ENCODE measurements at places on chromosomes 7 and 10.

DNA sequence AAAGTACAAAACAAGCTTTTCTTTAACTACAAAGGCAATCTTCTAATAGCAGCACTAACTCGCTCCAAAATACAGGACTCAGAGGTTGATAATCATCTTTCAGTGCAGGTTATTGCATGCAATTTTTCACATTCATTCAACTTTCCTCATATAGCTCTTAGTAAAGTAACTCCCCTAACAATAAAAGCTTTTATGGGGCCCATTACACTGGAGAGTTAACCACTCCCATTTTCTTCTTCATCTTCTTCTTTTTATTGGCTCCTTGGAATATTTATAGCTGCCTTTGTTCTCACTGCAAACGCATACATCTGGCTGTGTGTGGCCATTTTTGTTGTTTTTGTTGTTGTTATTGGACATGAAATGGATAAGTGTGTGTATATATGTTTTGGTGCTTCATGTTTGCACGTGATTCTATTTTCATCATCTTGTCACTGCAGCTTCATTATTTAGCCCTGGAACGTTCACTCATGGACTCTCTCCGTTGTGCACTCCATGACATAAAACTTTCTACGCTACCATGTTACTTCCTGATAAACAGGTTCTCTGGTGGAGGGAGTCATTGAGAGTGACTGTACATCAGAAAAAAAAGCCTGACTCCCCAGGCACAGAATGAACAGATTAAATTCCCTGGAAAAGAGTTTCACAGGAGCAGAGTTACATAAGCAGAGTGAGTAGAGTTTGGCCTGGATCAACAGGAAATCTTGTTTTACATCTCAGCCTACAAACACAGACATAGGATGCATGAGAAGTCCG is 236.4 kb upstream of the SP4 start:
- DNase-seq: no peak

- peak; percentile 92 for DNase-seq
Observed at GRCh38 chr10:43105102-43105955, 28.5 kb downstream of the RET start.

DNA sequence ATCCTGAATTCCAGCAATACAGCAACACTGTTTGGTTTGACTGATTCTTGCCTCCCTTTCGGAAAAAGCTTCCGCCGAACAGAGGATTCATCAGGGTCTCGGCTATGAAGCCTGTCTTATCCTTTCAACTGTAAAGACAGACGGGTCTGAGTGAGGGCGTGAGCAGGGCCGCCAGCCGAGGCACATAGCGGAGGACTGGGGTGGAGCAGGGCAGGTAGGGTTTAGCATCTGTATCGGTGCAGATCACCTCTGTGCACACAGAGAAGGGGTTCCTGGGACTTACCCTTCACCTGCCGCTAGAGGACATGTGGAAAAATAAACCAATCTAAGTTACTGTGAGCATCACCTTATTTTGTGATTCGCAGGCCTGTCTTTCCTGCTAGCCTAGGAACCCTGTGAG is 656.9 kb upstream of the FOXK1 start:
- no peak for DNase-seq

DNA sequence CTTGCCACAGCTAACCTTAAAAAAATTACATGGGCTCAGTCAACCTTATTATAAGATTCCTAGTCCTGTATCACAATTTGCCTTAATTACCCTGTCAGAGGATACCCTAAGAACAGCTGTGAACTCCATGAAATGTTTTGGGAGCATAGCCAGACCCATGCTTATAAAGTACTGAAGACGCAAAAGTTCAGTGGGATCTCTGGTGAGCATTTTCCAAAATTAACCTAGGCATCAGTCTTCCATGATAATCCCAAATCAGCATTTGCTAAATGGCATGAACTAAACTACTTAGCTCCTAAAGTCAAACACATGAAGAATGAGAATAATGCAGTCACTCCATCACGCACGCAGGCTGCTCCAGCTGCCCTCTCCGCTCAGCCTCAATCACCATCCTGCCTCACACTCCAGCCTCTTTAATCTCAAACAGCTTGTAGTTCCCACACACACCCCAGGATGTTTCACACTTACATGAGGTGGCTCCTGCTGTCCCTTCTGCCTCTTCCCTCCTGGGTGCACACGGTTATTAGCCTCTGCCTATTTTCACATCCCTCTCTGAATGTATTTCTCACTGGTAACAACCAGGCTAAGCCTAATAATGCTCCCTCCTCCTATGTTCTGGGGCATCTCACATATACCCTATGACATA is 15.3 kb downstream of the IGF2BP3 start:
- DNase-seq: no peak

GRCh38 chr7:118615-119391 is 73.6 kb upstream of the FAM20C start:
- no peak for DNase-seq

GRCh38 chr7:21944616-21945453 is 864 bp downstream of the CDCA7L start:
- no peak for DNase-seq

DNA sequence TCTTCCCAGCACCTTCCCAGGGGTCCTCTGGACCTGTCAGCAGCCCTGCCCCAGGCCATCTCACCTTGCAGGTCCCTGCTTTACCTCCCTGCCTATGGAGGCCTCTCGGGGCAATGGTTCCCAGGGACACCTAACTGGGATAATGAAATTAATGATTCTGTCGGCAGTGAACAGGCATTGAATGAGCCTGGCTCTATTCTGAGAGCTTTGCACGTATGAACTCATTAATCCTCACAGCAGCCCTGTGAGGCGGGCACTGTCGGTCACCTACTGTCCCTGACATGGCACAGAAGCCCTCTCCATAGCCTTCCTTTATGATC is 22.9 kb downstream of the ADCYAP1R1 start:
- no peak for DNase-seq

DNA sequence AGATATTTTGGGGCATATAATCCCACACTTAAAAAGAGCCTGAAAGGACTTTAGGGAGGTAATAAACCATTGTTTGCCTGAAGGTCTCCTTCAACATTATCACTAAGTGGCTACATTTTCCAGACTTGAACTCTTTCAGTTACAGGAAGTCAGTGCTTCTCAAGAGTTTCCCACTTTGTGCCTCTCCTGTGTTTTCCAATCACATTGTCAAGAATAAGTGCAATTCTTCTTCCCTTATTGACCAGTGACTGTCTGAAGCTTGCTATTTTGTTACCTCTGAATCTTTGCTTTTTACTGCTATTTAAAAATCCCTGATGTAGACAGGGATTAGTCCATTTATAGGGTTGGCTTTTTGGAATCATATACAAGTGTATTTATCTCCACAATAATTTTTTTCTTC is 346.7 kb upstream of the ANKRD30A start:
- DNase-seq: no peak

GRCh38 chr10:4281190-4281825 is 496.3 kb upstream of the KLF6 start:
- no peak for DNase-seq

DNA sequence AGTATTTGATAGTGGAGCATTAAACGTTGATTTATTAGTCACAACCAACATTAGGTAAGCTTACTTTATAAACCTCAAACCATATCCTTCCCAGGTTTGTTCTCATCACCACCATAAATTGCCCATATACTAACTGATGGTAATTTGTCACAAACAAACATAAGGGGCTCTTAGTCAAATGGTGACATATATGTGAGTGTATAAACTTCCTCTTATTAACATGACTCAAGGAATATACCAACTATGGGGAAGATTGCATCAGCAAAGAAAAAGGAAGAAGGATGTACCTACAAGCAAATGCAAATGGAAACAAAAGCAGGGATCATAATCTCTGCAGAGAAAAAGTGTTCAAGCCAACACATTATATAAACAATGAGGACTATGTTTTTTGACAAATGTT is 418.2 kb upstream of the AKR1E2 start:
- no peak for DNase-seq

DNA sequence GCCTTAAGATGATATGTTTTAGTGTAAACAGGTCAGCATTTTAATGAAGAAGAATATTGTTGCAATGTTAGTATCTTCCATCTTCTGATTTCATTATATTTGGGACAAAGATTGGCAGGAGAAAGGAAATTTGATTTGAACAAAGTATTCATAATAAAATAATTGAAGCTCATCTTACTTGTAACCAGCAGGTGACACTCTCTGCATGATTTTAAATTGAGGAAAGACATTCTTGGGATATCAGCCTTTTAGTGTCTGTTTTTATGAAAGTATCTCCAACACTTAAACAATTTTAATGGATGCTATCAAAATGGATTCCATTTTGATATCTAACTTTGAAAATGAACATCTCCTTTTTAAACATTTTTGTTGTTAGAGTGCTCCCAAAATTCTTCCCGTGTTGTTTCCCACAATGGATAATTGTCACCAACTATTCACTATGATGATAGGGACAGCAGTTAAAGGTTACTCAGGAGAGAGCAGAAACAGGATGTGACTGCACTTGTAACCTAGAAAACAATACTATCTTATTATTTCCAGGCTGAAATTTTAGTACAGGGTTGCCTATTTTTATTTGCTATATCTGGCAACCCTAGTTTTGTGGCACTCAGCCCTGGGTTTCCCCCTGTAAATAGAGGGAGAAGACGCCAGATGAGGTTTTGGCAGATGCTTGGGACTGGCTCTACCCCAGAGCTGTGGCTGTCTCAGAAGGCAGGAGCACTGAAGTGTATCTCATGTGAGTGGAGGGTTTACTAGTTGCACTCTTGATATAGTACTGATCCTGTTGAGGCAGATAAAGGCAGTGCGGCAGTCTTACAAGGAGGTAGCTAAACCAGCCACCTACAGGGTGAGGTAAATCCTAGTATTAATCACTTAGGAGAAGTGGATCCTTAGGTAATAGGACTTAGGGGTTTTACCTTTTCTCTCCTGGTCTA is 31.0 kb upstream of the ABCB4 start:
- DNase-seq: no peak

DNA sequence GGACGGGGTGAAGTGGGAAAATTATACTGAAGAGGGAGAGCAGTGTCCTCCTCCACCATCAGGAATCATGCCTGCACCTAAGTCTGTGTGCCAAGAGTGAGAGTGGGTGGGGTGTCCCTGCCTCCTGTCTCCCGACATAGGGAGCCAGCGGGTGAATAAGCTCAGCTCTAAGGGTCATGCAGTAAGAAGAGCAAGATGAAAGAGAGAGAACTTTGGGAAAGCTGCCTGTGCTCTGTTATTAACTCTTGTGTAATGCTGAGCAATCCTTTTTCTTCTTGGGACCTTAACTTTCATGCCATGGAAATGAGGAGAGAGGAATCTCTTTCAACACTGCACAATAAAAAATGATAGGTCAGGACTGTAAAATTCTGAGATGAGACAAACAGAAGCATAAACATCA is 7.9 kb upstream of the TCAF1 start:
- DNase-seq: no peak

- no peak for DNase-seq
Observed at GRCh38 chr7:2567679-2568278, 9.0 kb downstream of the IQCE start.

GRCh38 chr7:54802841-54803240 is 43.8 kb upstream of the SEC61G start:
- DNase-seq: no peak

DNA sequence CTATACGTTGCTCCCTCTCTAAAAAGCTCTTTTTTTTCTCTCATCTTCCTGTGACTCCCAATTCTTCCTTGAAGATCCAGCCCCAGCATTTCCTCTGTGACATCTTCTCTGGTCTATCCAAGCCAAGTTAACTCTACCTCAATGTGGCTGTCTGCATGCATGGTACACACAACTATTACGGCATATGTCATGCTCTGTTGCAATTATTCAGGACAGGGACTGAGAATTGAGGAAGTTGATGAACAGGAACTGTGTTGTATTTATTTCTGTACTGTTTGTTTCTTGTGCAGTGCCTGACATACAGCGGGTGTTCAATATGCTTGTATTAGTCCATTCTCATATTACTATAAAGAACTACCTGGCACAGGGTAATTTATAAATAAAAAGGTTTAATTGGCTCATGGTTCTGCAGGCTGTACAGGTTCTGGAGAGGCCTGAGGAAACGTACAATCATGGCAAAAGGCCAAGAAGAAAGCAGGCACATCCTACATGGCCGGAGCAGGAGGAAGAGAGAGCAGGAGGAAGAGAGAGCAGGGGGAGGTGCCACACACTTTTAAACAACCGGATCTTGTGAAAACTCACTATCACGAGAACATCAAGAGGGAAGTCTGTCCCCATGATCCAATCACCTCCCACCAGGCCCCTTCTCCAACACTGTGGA is 6.3 kb downstream of the TRPV5 start:
- DNase-seq: no peak

DNA sequence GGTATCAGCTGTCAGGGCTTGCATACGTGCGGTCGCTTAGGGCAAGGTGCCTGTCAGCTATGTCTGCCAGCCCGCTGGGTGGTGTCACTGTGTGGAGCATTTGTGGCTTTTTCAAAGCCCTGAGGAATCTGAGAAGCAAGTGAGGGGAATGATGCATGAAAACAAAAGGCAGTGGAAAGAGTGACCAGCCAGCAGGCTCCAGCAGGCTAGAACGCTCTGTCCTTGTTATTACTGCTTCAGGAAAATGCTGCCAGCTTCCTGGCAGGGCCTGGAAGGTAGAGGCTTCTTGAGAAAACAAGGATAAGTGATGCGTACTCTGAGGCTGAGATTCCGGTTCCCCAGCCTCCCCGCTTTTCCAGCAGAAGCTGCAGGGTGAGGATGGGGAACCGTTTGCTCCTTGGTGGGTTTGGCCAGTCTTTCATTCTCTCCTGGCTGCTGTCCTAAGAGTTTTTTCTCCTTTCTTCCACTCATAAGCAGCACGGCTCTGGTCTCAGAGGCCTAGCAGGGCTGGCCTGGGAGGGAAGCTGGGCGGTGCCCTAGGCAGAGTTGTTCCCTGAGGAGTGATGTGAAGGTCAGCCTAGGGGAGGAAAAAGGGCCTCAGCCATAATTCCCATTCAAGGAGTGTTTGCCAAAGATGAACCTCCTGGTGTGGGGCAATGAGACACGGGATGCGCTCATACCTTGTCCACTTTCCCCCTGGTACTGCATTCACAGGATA is 42.8 kb upstream of the MKLN1 start:
- DNase-seq: no peak

GRCh38 chr7:31782411-31782991 is 95.5 kb downstream of the PPP1R17 start:
- no peak for DNase-seq

DNA sequence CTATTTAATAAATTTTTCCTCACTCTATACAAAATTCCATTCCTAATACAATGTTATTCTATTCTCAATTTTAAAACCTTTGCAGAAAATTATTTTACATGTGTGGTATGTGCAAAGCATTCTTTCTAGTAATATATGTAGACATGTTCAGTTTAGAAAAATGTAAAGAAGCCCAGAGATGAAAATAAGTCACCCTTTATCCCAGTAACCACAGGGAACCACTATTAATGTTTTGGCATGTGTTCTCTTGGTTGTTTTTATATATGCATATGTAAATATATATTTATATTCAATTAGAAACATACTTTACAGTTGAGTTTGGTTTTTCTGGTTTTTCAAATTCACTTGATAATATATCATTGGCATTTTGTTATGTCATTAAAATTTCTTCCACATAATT is 14.8 kb upstream of the GLCCI1 start:
- DNase-seq: no peak

DNA sequence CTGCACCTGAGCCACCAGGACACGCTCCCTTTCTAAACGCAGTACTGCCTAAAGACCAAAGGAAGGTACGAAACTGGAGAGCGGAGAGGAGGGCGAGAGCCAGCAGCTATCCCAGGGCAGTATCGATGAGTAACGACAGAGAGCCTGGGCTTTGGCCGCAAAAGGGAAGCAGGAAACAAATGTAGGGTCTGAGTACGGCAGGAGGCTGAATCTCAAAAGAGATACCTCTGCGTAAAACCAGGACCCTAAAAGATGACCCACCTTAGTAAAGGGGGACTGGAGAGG is 20.4 kb downstream of the PARP12 start:
- no peak for DNase-seq

Data from stimulated activated effector memory CD8-positive, alpha-beta T cell treated with anti-CD3 and anti-CD28 coated beads, Interleukin-12 subunit alpha, Interleukin-12 subunit beta, amount 100 ng/mL, for 72 hours (primary cell).